A549 treated with GW870086 at 1 μM for 4 hours (cell line): ENCODE measurements at places on chromosomes 12 and 14. TPM values are rescaled to one million over a fixed set of nuclear protein-coding genes. Genes with fewer than 3 reads are reported as not detected.

Gene DTX1
- total RNA-seq = 0.41 to 0.56 TPM (median 0.50 TPM) in 5 replicates

Gene DGLUCY
- 19.6 to 22.2 TPM (median 20.0 TPM) in 5 replicates for total RNA-seq

Gene PROX2
- not detected in 5 replicates for total RNA-seq

Gene ACOT4
- total RNA-seq = 1.8 to 2.5 TPM (median 2.1 TPM) in 5 replicates
